ENCODE measurements at places on chromosomes 3 and 15.

DNA sequence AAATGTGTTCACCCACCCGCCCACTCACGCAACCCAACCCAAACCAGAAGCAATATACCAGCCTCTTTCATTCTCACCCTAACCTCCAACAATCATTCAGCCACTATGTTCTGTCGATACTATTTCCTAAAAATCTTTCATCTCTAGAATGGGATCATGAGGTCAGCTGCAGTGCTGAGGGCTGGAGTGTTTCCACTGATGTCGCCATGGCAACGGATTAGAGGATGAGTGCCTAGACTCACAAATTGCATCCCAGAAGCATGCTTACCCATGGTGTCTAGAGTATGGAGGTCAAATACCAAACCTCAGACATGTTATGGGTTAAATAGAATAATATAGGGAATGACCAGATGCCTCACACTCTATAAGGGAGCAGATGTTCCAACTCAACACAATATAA lies 138.5 kb downstream of the GABRB3 start:
- no peak for DNase-seq

GRCh38 chr3:22959593-22959992 lies 243.5 kb upstream of the UBE2E2 start:
- no peak for DNase-seq

GRCh38 chr3:183151086-183151485 lies 11.4 kb downstream of the LAMP3 start:
- DNase-seq = no peak

GRCh38 chr15:48569591-48570302 lies 75.8 kb downstream of the FBN1 start:
- DNase-seq = no peak

- no peak for DNase-seq
Observed at GRCh38 chr3:7700977-7701376, 800.6 kb upstream of the LMCD1 start.

DNA sequence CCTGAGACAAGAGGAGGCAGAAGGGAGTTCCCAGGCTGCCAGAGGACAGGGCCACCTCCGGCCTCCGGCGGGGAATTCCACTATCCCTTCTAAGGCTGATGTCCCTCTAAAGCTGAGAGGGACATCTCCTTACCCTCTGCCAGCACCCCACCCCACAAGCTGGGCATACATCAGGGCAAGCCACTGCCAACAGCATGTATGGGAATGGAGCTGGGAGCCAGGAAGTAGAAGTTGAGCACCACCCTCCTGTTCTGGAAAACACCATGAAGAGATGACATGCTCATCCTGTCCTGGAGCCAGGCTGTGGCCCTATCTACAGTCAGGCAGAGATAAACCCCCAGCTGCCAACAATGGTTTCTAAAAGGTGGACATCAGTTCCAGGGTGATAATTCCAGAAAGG lies 7.1 kb downstream of the PLCD1 start:
- DNase-seq = peak; percentile 33

DNA sequence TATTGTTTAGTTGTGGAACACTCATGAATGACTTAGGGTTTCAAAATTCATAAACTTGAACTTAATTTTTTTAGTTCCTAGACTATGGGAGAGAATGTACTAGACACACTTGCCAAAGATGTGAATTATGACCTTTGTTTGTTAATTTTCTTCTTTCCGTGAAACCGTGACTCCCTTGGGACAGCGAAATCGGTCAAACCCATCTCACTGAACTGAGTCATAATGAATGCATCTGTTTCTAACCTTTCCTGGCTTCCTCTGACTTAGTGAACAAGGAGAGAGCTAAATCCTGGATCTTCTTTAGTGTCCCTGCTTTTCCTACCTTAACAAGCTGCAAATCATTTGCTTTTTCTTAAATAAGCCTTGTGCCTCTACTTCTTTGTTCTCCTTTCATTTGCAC lies 85.5 kb downstream of the LARS2 start:
- DNase-seq = no peak

- DNase-seq = no peak
Observed at GRCh38 chr15:95078003-95078402, 846.6 kb downstream of the MCTP2 start.

DNA sequence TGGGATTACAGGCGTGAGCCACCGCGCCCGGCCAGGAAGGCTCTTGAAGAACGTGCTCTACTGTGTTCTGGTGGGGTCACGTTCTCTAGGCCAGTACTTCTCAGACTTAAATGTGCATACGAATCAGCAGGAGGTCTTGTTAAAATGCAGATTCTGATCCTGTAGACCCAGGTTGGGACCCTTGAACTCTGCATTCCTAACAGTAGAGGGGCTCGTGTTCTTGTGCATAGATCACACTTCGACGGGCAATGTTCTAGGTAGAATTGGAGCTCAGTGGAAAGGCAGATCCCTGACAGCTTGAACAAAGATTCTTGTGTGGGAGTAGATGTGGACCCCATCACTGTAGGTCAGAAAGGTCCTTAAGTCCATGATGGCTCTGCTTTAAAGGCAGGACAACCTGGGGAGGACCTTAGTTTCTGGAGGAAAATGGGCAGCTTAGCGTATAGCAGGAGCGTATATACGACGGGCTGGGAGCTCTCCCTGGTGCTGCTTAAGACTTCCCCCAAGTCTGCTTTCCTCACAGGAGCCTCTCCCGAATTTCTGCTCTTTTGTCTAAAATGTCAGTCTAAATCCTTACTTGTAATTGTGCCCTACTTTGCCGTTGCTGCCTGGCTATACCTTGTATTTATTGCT lies 16.9 kb upstream of the FAM81A start:
- no peak for DNase-seq

GRCh38 chr15:74777769-74778598 lies 3.9 kb upstream of the CSK start:
- DNase-seq = no peak

GRCh38 chr15:100922192-100923040 lies 3.3 kb downstream of the LRRK1 start:
- DNase-seq = no peak

DNA sequence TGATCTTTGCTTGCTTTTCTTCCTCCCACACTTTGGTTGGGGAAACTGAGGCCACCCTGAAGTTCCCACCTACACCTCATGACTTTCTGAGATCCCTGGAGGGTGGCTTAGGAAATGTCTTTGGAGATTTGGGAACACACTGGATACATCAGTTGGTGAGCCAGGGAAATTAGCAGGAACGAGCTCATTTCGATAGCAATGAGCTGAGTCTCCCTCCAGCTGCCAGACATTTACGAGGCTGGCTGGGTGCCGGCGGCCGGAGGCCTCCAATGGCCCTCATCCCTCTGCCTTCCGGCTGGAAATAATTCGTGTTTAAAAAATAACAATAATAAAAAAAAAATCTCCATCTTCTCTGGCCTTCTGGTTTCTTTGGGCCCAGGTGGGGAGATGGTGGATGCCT lies 38.8 kb downstream of the SMAD6 start:
- DNase-seq = peak; percentile 43

DNA sequence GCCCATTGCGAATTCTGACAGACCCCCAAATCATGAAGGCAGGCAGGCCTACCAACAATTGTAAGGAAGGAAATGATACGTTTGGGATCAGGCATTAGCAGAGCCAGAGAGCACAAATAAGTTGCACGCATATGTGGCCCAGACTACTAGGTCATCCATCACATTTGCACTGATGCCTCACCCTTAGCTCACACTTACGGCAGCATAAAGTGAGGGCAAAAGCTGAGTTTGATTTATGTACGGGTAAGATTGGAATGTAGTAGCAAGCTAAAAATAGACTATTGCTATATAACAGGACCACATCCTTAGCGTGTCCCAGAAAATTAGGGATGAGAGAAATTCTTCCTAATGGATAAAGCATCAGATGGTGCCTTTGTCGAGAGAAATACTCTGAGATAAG lies 58.6 kb downstream of the QTRT2 start:
- no peak for DNase-seq

GRCh38 chr3:45884368-45885201 lies 1.8 kb upstream of the CCR9 start:
- no peak for DNase-seq

- no peak for DNase-seq
Observed at GRCh38 chr3:52238193-52238760, 681 bp downstream of the TWF2 start.

- no peak for DNase-seq
Observed at GRCh38 chr3:15372918-15373317, 40.5 kb upstream of the SH3BP5 start.

DNA sequence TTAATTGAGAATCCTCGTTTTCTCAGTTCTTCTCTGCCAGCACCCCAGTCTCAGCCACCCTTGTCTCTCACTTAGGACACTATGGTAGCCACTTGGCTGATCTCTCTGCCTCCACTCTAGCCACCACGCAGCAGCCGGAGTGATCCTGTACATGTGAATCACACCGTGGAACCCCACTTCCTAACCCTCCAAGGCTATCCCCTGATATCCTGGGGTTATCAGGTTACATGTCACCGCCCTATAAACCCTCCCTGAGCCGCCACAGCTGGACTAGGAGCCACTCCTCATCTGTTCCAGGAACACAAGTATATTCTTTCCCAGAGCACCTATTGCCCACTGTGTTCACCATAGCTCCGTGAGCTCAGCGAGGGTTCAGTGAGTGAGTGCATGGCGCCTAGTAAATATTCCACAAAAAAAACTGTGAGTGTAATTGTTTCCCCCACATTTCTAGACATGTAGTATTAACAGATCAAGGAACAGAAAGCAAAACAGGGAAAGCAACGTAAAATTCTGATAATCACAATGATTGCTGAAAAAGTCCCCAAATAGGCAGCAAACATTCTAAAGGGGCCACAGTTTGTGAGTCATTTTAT lies 661 bp upstream of the PARP14 start:
- DNase-seq = no peak

GRCh38 chr3:32814361-32814760 lies 3.4 kb upstream of the TRIM71 start:
- no peak for DNase-seq

- DNase-seq = no peak
Observed at GRCh38 chr3:124318656-124319055, 326.7 kb upstream of the ROPN1 start.

GRCh38 chr3:42351207-42351606 lies 59.2 kb downstream of the LYZL4 start:
- DNase-seq = no peak

- DNase-seq = no peak
Observed at GRCh38 chr3:49135499-49135898, 2.6 kb upstream of the LAMB2 start.

GRCh38 chr15:94453227-94453988 lies 222.0 kb downstream of the MCTP2 start:
- DNase-seq = no peak

DNA sequence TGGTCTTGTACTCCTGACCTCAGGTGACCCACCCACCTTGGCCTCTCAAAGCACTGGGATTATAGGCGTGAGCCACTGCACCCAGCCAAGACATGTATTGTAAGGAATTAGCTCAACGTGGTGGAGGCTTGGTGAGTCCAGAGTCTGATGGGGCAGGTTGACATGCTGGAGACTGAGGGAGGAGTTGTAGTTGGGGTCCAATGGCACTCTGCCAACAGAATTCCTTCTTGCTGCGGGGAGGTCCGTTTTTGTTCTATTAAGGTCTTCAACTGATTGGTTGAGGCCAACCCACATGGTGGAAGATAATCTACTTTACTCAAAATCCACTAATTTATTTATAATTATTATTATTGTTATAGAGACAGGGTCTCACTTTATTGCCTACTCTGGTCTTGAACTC lies 30.1 kb downstream of the PLA2G4D start:
- DNase-seq = no peak

- DNase-seq = no peak
Observed at GRCh38 chr3:196609805-196610515, 29.5 kb upstream of the NRROS start.

DNA sequence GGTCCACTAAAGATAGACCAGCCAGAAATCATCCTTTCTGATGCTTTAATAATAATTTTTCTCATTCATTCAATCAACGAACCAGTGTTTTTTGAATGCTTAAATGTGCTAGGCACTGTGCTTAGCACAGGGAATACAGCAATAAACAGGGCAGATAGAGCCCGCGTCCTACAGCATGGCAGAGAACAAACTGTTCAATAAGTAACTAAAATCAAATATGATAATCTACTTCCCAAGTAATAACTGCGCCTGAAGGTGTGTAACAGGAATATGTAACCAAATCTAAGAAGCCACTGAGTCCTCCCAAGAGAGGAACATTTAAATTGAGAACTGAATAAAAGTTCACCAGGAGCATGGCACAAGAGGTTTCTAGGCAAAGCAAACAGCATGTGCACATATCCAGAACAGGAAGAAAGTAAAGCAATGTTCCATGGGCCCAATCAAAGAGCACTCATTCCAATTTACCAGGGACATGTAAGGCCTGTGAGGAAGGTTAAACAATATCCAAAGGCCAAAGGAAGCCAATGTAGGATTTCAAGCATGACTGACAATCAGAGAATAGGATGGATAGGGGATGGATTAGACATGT lies 311.0 kb upstream of the RARB start:
- no peak for DNase-seq
